ENCODE measurements at places on chromosomes 1 and 21.

- peak; percentile 89 for DNase-seq
Observed at GRCh38 chr1:201538612-201539551, at the start of gene NAV1. Gene NAV1, plus strand, starts transcription at chr1:201539127. Its CDS starts 83,758 bp downstream, at chr1:201622885.

DNA sequence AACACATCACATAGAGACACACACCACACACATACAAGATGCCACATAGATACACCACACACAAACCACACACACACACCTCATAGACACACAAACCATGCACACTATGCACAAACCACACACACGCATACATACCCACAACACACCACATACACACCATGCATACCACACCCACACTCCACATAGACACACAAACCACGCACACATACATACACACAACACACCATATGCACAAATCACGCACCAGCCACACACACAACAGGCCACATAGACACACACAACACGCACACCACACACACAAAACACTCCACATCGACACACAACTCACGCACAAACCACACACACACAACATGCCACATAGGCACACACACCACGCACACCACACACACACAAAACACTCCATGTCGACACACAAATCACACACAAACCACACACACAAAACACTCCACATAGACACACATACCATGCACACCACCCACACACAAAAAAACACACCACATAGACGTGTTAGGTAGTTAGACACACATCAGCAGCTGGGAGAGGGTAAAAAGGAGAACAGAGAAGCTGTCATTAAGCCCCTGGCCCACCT lies 49.5 kb upstream of the SLC19A1 start:
- no peak for DNase-seq

- DNase-seq: no peak
Observed at GRCh38 chr1:224237119-224237881, 54.3 kb downstream of the DEGS1 start.

DNA sequence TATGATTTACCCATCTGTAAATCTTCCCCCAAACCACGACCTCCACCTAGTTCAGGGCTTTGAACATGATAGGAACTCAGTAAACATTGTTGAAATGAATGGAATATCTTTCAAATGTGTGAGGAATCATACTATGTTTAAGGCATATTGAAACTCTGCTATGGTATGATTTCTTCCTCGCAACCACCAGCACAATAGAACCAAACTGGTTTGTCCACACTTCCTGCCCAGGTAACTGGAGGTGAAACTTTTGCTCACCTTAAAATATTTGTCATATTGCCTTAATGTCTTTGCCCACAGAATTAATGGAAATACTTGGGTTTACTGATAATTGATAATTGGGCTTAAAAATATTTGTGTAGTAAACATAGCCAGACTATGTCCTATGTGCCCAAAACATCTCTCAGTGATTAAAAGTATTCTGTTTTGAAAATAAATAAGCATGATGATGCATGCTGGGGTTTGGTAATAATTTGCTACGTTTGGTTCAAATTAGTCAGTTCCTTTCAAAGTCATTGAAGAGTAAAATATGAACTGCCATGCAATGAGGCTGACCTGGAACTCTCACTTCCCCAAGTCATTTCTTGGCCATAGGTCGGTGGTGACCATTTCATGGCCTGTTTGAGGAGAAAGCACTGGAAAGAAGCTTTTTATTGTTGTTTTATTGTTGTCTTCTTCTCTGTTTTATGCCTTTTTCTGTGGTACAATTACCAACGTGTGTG lies 73.3 kb downstream of the TNFSF18 start:
- DNase-seq: peak; percentile 71

- DNase-seq: no peak
Observed at GRCh38 chr1:7302873-7303272, 468.2 kb upstream of the VAMP3 start.

GRCh38 chr1:238001818-238002217 lies 111.1 kb upstream of the ZP4 start:
- DNase-seq: no peak

GRCh38 chr1:112397841-112398240 lies 1.8 kb downstream of the CTTNBP2NL start:
- no peak for DNase-seq

DNA sequence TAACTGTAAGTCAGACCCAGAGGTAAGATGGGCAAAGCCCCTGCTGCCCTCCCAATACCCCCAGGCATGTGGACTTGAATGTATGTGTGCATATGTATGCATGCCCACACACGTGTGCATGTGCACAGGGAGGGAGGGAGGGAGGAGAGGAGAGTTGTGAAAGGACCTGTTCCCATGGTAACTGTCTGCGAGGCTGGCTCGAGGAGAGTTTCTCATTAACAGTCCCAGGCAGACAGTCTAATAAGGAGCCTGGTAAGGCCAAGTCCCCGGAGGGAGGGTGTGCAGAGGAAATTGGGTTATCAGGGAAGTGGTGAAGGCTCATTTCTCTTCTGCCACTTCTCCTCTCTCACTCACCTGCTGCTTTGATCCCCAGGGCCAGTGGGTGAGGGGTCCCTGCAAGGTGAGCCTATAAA lies 74.9 kb downstream of the NFASC start:
- DNase-seq: peak; percentile 7

GRCh38 chr1:113928941-113929749 lies at the start of gene HIPK1:
Gene HIPK1, plus strand, starts transcription at chr1:113929324.
- peak; percentile 90 for DNase-seq

- peak; percentile 23 for DNase-seq
Observed at GRCh38 chr1:212858461-212859265, 588 bp downstream of the FLVCR1 start.

- DNase-seq: no peak
Observed at GRCh38 chr1:71031426-71031825, 16.2 kb downstream of the PTGER3 start.

DNA sequence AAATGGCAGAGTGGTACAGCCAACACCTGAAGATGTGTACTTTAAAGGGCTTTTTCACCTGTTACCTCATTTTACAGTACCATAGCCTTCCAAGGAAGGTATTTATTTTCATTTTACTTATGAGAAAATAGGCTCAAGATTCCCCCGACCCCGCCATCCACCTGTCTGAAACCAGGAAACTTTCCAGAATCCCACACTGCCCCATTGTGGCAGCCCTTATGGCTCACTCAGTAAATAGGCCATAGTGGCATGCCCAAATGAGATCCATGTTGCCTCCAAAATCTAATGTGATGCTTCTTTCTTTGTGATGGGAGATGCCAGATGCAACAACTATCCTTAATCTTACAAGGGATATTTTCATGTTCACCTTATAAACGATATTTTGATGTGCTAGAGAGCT lies 97.8 kb downstream of the EBNA1BP2 start:
- no peak for DNase-seq

- peak; percentile 88 for DNase-seq
Observed at GRCh38 chr1:245822996-245823395, 668.2 kb downstream of the KIF26B start.

DNA sequence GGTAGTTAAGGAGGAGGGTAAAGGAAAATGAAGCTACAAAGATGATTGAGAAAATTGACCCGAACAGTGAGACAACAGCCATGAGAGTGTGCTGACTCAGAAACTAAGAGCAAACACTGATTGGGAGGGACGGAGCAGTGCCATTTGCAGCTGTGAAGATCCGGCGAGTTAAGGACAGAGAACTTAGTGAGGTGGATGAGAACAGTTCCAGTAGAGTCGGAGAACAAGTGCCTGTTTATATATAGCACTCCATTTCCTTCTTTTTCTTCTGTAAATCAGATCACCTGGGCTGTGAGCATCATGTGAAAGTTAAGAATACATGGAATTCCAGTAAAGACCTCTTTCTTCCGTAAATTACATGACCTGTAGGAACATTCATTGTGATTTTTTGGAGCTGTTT lies 145.7 kb downstream of the KCNK2 start:
- no peak for DNase-seq

- DNase-seq: no peak
Observed at GRCh38 chr1:20492751-20493150, 6.7 kb upstream of the CAMK2N1 start.

DNA sequence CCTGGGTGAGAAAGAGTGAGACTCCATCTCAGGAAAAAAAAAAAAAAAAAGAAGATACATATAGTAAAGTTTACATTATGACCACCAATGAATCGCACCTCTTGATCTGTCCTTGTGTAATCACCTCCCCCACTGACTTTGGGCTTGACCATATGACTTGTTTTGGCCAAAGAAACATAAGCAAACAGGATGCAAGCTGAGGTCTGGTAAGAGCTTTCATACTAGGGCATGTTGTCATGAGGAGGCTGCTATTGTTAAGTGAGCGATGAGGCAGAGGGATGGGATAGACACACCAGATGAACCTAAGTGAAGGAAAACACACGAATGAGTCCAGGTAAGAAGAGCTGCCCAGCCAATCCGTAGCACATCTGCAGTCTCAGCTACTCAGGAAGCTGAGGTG lies 10.7 kb downstream of the ENAH start:
- no peak for DNase-seq

DNA sequence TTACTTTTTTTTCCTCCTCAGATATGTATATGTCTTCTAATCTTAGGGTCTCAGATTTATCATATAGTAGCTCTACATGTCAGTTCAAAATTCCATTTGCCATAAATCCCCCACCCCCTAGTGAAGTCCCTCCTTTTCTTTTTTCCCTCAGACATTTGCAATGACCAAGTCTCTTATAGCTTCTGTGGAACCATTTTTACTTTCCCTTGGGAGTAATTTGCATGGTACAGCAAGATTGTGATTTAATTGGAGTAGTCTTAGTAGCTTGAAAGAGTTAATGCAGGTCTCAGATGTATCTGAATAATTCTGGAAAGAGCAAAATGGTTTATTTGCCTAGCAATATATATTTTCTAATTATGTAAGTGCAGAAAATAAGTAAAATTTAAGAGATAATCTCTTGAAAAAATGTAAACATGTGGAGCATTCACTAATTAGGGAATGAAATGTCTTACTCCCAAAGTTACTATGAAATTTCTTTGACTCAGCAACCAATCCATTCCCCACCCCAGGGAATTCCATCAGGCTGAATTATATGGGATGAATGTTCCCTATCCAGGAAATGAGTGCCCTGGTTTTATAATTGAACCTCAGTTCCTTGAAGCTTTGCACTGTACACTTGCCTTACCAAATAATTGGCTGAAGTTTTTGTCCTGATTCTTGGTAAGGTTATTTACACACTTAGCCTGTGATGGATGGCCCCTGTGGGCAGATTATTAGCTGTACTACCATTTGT lies 267.0 kb downstream of the DNM3 start:
- no peak for DNase-seq

GRCh38 chr1:166895766-166896165 lies 19.7 kb upstream of the TADA1 start:
- DNase-seq: no peak

- DNase-seq: peak; percentile 65
Observed at GRCh38 chr21:25573409-25574206, 33.7 kb downstream of the MRPL39 start.

DNA sequence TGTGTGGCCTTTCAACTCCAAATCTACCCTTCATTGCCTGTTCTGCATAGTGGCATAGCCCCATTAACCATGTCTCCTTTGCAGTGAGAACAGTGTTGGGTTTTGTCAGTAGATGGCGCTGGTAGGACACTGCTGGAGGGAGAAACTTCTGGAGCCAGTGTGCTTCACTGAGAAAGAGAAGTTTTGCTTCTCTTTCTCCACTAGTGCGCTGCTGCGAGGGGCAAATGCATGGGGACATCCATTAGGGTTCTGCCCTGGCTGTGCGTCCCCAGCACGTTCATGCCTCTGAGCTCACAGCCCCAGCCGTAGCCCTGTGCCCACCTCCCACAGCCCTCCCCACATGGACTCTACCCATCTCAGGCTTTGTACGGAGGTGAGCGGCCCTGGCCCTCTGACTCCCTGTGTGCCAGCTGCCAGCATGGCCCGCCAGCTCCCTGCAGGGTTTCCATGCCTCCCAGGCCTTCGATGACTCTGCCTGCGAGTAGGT lies 53.1 kb downstream of the RIMS3 start:
- DNase-seq: peak; percentile 32

Data from fibroblast of gingiva (primary cell).